ENCODE measurements at places on chromosomes 7 and 10.

GRCh38 chr7:3747467-3747866 lies 446.4 kb downstream of the SDK1 start:
- no peak for DNase-seq

GRCh38 chr10:123974406-123974805 lies 82.8 kb upstream of the CPXM2 start:
- DNase-seq, result no peak

DNA sequence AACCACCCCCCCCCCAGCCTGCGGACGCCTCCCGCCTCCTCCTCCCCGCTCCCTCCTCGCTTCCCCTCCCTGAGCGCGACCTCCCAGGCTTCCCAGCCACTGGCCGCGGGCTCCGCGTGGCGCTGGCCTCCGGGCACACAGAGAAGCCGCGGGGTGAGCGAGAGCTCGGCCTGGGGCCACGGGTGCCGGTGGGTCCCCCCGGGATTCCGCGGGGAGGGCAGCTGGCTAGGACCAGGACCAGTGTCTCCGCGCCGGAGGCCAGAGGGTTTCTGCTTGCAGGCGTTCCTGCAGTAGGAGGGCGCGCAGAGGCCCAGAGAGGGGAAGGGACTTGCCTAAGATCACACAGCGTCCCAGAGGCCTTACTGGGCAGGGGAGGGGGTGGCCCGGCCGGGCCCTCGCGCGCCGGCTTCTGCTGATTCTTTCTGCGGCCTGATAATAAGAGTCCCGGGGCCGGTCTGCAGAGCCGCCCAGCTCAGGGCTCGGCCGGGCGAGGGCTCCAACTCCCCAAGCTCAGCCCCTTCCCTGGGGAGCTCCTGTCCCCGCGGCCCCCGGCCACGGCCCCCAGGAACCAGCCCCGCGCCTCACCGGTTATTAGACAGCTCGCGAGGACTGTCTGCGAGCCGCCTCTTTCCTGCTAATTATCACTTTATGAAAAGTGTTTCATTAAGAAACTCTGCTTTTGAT lies 10.1 kb downstream of the UNCX start:
- no peak for DNase-seq

- no peak for DNase-seq
These were observed 15.9 kb upstream of the ATP6V0A4 start for GRCh38 chr7:138813945-138814344.

- DNase-seq, result no peak
These were observed 13.4 kb downstream of the SSC4D start for GRCh38 chr7:76395965-76396726.

GRCh38 chr10:66714741-66715140 lies 211.1 kb upstream of the LRRTM3 start:
- DNase-seq, result no peak

GRCh38 chr7:25260862-25261494 lies 32.7 kb upstream of the NPVF start:
- no peak for DNase-seq

DNA sequence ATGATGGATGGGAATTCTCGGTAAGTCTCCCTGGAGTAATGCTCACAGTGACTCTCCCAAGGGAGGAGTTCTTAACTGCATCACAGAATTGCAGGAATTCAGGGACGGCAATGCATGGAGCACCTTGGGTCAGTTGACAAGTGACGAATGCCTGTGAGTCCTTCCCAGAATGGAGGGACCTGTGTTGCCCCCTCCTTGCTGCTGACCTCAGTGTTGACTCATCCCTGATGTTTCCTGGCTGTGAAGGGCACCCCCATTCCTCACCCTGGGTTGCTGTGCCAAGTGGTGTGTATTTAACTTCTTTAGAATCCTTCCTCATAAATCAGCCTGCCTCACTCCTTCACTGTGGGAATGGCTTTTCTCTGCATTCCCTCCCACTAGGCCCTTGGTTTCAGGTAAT lies 98.9 kb downstream of the LRMDA start:
- DNase-seq, result no peak
